ENCODE measurements at places on chromosomes 5 and 9.

GRCh38 chr5:159504106-159504856, 174.0 kb upstream of the IL12B start:
- DNase-seq: no peak

DNA sequence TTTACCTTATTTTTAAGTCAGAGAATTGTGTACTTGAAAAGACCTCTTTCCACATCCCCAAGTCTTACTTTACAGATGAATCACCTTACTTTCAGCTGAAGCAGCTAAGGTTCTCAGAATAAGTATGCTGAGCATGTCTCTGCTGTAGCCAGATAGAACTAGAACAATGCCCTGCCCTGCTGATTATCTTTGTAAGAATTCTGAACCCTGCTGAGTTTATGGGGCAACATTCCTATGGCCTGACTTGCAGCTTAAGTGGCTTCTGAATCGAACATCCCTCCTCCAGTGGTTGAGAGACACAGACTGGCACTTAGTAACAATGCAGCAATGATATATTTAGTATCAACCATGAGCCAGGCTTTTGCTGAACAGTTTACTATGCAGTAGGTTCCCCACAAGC, 592.0 kb upstream of the WWC1 start:
- no peak for DNase-seq

DNA sequence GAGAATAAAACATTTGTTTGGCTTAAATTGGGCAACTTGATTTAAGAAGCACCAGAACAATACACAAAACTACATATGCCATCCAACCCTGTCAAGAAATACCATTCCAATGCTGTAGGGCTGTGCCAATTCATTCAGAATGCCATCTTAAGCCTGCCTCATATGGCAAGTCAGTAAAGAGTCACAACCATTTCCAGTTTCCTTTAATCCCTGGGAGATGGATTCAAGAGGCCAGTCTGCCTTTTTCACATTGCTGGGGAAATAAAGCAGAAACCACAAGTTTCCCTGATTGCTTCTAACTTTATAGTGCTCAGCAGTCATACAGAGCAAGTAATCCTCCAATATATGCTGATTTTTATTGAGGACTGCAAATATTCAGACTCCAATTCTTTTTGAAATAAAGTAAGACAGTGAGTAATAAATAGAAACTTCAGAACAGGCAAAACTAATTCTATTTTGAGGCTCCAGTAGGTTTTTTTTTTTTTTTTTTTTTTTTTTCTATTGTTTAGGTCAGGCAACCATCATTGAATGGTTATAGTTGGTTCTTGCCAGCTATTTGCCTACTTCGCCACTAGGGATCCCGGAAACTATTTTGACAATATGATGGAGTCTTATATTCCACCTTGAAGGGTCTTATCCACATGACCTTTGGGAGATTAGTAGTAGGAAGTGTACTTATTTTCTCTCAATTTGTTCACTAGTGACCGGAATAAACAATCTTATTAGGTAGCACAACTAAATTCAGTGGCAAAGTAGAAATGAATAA, 400.9 kb upstream of the MEF2C start:
- DNase-seq: no peak

DNA sequence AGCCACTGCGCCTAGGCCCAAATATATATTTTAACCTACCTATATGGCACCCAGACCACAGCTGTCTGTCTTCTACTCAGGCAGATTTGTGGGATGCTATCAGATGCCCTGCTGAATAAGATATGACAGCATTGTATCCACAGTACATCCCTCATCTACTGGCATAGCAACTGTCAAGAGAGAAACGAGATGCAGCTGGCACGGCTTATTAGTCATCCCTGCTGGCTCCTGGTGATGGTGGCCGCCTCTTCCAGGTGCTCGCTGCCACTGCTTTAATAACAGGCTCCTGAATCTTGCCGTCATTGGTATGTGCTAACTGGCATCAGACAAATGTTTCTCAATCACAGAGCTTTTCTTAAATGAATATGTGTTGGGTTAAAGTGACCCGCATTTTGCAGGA, 34.0 kb downstream of the B4GALT1 start:
- no peak for DNase-seq

DNA sequence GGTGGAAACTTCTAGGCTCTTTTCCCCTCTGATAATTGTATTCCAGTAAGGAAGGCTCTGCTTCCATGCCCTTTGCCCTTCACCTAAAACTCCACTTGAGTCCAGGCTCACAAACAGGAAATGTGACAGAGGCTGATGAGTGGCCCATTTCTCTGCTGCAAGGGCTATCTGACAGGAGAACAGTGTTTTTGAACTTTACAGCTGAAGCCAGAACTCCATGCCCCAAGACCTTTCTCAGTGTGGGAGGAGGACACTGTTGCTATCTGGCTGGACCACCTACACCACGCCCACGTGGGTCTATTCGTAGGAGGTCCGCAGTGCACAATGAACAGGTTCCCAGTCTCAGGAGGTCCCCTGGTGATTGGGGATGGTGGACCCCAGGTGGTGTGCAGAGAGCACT, 13.6 kb downstream of the GGTA1 start:
- DNase-seq: no peak

DNA sequence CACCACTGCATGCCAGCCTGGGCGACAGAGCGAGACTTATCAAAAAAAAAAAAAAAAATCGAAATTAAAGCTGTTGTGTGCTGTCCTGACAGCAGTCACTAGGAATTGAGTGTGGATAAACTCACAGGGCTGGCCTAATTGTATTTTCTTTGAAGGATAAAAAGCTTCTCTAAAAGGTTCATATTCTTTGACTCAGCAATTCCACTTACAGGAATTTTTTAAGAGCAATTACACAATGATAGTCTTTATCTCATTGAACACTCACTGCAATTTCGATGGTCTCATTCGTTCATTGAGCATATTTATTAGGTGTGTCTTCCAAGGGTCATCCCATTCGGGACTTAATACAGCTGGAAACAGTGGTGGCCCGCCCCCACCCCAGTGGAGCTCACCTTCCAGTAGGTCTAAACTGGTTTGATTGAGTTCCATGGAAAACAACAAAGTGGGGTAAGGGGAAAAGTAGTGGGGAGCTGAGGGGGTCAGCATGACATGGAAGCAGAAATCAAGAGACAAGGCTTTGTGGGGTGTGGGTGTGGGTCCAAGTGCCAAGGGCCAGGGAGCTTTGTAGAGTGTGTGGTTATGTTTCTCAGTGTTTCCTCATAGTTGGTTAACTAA, 6.7 kb downstream of the CDK9 start:
- no peak for DNase-seq

- DNase-seq: no peak
Observed at GRCh38 chr5:147398860-147399259, 111.0 kb downstream of the DPYSL3 start.

- DNase-seq: no peak
Observed at GRCh38 chr5:67283275-67283987, 86.8 kb upstream of the CD180 start.

- no peak for DNase-seq
Observed at GRCh38 chr5:65512170-65512937, 30.6 kb upstream of the ADAMTS6 start.

DNA sequence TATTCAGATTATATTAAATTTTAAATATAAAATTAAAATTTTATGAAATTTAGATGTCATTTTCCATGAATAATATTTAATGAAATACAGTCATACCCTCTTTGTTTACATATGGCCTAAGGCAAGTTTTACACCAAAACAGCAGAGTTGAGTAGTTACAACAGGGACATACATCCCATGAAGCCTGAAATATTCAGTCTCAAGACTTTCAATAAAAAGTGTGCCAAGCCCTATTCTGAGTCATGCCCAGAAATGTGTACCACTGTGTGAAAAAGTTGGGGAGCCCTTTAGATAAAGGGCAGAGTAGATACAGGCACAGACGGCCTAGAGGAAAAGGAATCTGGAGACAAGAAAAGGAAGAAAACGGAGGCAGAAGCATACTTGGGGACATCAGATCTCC, 261.3 kb downstream of the SGCD start:
- no peak for DNase-seq

- DNase-seq: peak; percentile 61
Observed at GRCh38 chr9:124632077-124632621, 125.0 kb upstream of the NR5A1 start.

- DNase-seq: no peak
Observed at GRCh38 chr5:96649681-96650540, 12.3 kb upstream of the CAST start.

GRCh38 chr5:148033134-148033533, 30.6 kb upstream of the SPINK5 start:
- DNase-seq: no peak

DNA sequence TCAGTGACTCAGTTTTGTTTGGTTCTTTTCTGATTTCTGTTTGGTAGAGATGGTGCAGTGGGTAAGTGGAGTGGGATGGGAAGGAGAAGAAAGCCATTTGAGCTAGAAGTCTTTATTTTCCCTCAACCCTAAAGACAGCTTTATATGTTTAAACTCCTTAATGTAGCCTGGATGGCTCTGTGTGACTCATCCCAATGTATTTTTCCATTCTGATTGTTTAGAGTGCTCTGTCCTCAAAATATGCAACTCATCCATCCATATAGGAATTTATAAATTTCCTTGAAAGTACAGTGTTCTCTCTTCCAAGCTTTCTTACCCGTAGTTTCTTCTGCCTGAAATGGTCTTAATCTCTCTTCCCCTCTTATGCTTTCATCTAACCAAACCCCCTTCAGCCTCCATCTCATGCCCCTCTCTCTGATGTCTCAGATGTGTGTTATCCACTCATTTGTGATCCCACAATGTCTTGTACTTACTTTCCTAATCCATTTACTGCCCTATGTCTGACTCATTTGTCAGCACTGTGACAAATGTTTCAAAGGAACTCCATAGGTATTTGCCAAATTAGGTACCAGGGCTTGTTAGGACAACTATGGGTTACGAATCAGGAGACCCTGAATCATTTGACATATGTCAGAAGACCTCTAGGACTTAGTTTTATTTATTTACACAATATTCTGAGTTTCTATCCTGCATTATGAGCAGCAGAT, 217.5 kb upstream of the SGCD start:
- no peak for DNase-seq

GRCh38 chr9:36423206-36423605, 23.1 kb upstream of the RNF38 start:
- peak; percentile 18 for DNase-seq

- DNase-seq: peak; percentile 84
Observed at GRCh38 chr5:26432386-26432785, 606.0 kb downstream of the CDH9 start.
